ENCODE measurements at places on chromosomes 3 and 15.

GRCh38 chr15:42363487-42363886 lies 4.2 kb downstream of the CAPN3 start:
- DNase-seq = no peak

DNA sequence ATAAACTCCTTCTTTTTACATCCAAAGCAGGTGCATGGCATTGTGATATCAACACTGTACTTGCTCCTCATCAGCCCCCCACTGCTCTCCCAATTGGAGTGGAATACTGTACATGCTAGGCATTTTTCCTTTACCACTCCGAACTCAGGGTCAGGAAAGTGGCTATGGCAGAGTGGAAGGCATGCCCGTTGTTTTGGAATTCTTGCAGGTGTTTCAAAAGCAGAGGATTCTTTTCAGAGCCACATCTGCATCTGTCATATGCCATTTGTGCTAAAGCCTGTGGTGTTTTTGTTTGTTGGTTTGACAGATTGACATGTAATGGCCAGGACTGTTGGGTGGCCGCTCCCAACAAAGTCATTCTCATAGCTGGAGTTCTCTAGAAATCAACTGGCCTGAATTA lies 41.7 kb downstream of the SOX2 start:
- no peak for DNase-seq

GRCh38 chr15:58908550-58909309 lies 24.7 kb downstream of the SLTM start:
- DNase-seq = no peak

GRCh38 chr3:188092648-188093047 lies 61.3 kb upstream of the LPP start:
- DNase-seq = no peak

DNA sequence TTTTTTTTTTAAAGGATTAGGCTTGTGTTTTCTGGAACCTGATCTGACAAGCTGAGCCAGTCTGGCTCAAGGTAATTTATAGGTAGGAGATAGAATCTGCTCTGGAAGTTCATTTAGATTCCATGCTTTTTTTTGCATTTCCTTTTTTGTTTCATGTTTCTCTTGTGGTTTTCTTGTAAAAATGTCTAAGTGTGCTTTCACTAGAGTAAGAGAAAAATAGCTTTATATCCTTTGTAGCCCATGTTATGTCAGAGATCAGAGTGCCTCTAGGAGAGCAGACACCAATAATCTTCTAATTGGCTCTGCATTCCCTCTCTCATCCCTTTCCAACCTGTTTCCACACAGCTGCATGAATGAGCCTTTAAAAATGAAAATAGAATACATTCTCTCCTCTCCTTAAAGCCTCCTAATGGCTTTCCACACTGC lies 389.8 kb upstream of the KCNMB2 start:
- DNase-seq = no peak

GRCh38 chr15:61063875-61064320 lies 165.2 kb downstream of the RORA start:
- DNase-seq = peak; percentile 11

- DNase-seq = no peak
These were observed 54.7 kb upstream of the SCAANT1 start for GRCh38 chr3:63966871-63967270.

DNA sequence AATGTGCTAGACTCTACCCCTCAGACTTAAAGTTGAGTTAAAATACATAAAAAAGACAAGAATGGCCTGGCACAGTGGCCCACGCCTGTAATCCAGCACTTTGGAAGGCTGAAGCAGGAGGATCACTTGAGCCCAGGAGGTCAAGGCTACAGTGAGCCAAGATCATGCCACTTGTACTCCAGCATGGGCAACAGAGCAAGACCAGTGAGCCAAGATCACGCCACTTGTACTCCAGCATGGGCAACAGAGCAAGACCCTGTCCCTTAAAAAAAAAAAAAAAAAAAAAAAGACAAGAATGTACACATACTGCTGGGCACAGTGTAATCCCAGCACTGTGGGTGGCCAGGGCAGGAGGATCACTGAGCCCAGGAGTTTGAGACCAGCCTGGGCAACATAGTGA lies 17.4 kb downstream of the DIS3L start:
- no peak for DNase-seq

DNA sequence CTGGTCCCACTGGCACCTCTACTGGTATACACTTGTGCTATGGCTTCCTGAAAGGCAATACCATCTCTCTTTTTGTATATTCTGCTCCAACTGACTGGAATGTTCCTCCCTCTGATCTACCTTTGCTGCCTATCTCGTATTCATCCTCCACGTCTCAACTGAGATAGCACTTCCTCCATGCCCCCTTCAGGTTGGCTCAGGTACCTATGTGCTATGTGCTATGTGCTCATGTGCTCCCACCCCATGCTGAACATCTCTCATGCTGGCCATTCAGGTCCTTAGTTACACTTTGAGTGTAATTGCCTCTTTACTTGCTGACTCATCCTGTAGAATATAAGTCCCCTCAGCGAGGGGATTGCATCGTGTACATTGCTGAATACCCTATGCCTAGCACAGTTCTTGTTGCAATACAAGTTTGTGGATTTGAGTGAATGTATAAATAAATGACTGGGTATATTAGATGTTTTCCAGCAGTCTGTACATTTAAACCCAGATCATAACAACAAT lies 156.9 kb downstream of the SOX2 start:
- DNase-seq = no peak

- DNase-seq = no peak
These were observed 248.6 kb downstream of the OPA1 start for GRCh38 chr3:193841581-193841980.

GRCh38 chr3:57826245-57826951 lies 70.3 kb downstream of the SLMAP start:
- no peak for DNase-seq

- no peak for DNase-seq
These were observed 48.4 kb downstream of the SLC41A3 start for GRCh38 chr3:126035362-126036050.

DNA sequence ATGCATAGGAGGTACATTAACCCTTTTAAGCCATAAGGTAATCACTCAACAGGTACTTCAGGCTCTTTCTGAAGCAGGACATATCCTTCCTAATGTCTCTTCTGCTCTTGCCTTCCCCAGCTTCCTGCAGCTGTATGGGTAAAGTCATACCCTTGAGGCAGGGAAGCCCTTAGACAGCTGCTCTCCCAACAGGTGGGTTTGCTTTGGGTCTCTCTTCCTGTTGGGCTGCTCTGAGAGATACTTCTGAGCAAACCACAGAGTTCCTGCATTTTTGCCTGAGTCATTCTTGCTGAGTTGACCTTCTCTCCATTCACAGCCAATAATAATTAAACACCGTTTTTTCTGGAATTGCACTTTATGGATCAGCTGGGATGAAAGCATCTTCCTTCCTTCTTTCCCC lies 2.0 kb upstream of the TRAT1 start:
- no peak for DNase-seq

DNA sequence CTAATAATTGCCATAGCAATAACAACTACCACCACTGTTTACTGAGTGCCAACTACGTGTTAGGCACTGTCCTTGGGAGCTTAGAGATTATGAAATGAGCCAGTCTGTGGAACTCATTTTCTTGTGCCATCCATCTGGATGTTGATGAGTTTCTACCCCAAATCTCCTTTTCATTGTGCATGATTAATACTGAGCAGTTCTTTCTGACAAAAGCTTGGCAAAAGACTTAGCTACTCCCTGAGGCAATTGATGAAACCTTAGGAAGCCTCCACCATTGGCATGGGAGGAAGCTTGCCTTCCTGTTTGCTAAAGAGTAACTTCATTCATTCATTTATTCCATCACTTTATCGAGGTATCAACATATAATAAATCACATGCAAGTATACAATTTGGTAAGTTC lies 39.8 kb downstream of the PRICKLE2 start:
- no peak for DNase-seq

- no peak for DNase-seq
These were observed 170.9 kb downstream of the UNC13C start for GRCh38 chr15:54149115-54149531.

- no peak for DNase-seq
These were observed 16.6 kb upstream of the GYG1 start for GRCh38 chr3:148974726-148975125.

- no peak for DNase-seq
These were observed 176.2 kb upstream of the TOPAZ1 start for GRCh38 chr3:44065311-44066094.

- no peak for DNase-seq
These were observed 25.8 kb downstream of the KAT2B start for GRCh38 chr3:20066079-20066478.

DNA sequence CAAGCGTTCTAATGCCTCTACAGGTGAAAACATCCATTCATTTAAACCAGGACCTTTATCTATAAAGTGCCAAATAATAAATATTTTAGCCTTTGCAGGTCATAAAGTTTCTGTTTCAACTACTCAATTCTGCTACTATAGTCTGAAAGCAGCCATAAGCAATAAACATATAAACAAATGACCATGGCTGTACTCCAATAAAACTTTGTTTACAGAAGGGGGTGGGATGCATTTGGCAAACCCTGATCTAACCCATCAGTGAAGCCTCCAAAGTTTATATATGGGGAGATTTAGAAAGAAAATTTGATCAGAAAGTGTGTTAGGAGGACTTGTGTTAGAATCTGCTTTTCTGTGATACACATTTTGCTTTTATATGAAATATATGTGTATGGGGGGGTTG lies 161.3 kb downstream of the ZBTB20 start:
- DNase-seq = no peak

DNA sequence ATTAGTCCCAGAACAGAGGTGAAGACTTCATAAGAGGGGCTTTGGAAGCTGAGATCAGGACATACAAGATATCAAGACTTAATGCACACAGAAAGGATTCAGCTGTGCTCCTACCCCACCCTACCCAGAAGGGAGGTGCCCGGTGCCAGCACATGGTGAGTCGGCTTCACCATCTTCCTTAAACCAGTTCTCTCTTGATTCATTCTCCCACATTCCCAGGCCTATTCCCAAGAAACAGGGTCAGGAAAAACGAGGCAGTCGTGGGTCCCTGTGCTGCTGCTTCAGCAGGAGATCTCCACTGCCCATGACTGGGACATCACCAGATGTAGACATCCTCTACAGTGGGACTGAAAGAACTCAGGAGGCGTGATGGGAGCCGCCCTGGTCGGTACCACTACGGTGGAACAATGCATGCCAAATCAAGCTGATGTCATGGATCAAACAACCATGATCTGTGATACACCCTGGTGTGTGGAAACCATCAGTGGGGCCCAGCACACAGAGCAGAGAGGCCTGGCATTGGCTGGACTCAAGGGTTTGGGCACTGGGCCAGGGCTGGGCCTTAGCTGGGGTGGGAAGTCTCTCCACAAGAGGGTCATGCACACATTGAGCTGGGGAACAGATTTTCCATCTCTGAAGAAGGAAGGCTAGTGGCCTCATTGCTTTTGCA lies 41.9 kb downstream of the CCDC12 start:
- no peak for DNase-seq

DNA sequence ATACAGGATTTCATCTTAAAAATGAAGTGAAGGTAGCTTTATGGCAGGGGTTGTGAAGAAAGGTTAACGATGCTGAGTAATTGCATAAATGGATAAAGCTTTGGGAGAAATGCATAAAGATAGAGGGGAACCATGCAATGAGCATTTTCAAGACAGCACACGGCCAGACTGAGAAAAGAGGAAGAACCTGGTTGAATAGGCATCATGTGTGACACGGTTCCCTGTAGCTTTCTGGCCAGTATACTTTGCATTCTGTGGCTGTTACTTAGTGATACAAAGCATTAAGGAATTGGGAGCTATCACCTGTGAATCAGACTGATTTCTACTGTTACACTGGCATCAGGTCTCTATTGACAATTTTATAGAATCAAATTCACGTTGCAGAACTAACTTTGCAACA lies 33.3 kb downstream of the NR2C2 start:
- no peak for DNase-seq

DNA sequence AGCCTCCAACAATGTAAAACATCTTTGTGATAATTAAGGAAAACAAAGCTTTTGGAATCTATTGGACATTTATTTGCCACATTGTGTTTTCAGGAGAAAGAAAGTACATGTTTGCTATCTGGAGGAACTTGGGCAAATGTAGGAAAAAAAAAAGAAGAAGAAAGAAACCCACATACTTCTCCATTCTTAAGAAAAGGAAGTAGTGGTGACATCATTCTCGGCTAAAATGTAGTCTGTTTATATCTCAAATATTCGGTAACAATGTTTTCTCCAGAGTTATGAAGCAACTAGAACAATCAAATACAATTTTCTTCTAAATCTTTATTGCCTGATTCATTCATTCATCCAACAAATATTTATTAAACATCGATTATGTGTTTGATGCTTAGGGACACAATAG lies 2.3 kb upstream of the TGFBR2 start:
- no peak for DNase-seq

GRCh38 chr15:98881526-98882520 lies 125.8 kb downstream of the PGPEP1L start:
- DNase-seq = no peak

GRCh38 chr15:50028326-50028725 lies 90.7 kb downstream of the ATP8B4 start:
- no peak for DNase-seq

DNA sequence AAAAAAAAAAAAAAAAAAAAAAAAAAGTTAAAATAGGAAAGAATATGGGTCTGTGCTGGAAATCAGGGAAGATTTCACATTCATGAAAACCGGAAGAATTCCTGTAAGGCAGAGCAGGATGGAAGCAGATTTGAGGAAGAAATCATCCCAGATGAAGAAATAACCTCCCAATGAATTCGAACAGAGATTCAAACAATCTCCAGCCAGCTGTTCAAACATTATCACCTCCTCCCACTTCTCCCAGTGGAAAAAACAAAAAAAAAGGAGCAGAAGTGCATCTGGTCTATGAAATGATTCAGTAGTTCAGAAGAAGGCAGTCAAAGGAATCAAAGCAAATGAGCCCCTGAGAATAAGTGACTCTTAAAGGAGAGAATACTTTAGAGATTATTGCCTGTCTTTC lies 33.1 kb downstream of the CP start:
- DNase-seq = no peak

DNA sequence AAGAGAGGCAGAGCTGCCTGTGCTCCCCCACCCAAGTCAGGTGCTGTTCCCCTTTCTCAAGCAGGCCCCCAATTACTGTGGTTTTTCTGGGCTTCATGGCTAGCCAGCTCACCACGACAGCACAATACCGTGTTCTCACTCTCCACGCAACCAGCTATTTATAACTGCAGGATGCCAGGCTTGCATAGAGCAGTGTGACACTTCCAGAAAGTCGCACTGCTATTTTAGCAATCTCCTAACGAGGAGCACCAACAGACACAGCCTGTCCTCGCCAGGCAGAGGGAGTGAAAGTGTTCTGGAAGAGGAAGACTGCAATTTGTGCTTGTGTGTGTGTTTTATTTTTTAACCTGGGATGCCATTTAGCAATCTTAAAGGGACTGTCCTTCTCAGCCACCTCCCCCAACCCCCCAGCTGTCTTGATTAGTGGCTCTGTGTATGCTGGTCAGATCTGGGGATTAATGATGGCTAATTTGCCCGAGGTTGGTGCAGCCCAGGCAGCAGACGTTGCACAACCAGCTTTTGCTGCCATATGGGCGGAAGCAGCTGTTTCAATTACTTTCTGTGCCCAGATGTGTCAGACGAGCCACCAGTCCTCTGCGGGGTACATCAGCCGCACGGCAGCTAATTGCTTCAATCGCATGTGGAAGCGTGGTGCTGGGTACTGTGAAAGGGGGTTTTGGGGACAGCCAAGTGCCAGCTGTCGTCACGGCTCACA lies 268.0 kb upstream of the ARRDC4 start:
- no peak for DNase-seq

GRCh38 chr15:82146990-82147461 lies 101.2 kb upstream of the MEX3B start:
- DNase-seq = no peak
